Airway epithelial cell (primary cell): ENCODE measurements at places on chromosomes 12 and 14. TPM values are rescaled to one million over a fixed set of nuclear protein-coding genes. Genes with fewer than 3 reads are reported as not detected.

Gene DYNLL1
- total RNA-seq, result 392 and 421 TPM in 2 replicates

Gene KRT75
- 2.1 and 2.6 TPM in 2 replicates for total RNA-seq

Gene FAM234B
- total RNA-seq, result 2.1 and 6.1 TPM in 2 replicates

Gene KRT76
- total RNA-seq, result not detected in 2 replicates

Gene AVPR1A
- not detected in 2 replicates for total RNA-seq

Gene CCDC38
- total RNA-seq, result not detected in 2 replicates

Gene ZFC3H1
- total RNA-seq, result 15.9 and 18.9 TPM in 2 replicates
